ENCODE measurements at places on chromosomes 16 and 17.

DNA sequence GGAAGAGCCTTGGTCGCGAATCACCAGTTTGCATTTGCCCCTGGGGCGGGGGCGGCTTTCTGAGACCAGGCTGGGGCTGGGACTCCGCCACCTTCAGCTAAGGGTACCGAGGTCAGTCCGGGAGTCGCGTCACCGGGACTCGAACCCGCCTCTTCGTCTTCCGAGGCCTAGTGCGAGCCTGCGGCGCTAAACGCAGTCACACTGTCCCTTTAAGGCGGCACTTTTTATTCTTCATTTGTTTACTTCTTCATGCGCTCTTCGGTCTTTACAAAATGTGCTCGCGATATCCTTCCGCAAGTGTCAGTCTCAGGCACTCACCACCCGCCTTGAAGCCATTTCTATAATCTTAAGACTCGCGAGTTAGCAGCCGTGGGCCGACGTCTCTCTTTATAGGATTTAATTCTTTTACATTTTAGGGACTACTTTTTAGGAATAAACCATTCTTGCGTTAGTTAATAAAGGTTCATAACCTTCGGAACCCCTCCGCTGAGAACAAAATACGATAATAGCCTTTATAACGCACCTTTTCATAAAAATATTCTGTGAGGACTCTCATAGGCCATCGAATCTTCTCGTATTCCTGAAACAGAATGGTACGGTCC lies 593 bp upstream of the HEXIM1 start:
- peak; percentile 90 for DNase-seq

DNA sequence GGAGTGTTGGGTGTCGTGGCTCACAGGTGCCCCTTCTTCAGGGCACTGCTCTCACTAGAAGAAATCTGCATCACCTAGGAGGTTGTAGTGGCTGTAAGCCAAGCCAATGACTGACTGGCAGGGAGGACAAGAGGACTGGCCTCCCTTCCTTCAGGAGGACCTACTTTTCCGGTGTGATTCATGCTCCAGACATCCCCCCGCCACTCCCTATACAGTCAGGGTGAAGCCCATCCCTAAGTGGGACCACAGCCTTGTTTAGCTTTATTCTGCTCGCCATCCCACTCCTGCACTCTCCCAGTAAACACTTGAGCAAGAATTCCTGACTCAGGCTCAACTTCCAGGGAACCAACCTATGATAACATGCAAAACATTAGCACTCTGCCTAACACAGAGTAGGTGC lies 67.0 kb downstream of the PLCG2 start:
- DNase-seq, result no peak

DNA sequence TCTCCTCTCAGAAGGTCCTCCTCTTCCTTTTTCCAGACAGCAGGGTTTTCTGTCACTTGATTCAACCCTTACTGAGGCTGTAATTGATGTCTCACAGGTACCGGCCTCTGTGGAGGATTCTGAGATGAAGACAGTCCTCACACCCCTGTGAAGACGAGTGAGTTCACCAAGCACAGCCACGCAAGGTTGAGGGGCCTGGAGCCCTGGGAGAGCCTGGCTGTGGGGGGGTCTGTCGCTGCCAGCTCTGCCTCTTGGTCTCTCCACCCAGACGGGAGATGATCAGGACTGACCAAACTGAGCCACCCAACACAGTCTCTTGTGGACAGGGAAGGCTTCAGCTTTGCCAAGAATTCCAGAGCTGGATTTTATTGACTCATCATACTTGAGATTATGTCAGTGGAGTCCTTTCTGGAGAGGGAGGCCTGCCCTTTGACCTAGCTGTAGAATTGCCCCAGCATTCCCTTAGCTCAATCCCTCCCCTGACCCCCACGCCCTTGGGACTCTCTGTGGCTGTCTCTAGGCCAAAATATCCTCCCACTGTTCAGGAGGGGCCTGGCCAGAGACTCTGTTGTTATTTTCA lies 51.1 kb upstream of the CRHR1 start:
- no peak for DNase-seq

DNA sequence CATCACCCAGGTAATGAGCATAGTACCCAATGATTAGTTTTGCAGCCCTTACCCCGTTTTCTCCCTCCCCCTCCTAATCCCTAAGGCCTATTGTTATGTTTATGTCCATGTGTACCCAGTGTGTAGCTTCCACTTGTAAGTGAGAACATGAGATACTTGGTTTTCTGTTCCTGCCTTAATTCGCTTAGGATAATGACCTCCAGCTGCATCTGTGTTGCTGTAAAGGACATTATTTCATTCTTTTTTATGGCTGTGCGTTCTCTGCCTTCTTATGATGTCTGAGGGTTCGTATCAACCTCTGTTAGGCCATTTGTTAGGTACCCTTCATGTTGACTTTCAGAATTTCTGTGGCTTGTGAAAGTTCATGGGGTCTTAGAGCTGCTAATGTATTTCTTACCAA lies 31.0 kb downstream of the CTCF start:
- no peak for DNase-seq

GRCh38 chr16:87252269-87252970 lies 64.8 kb downstream of the C16orf95 start:
- no peak for DNase-seq

DNA sequence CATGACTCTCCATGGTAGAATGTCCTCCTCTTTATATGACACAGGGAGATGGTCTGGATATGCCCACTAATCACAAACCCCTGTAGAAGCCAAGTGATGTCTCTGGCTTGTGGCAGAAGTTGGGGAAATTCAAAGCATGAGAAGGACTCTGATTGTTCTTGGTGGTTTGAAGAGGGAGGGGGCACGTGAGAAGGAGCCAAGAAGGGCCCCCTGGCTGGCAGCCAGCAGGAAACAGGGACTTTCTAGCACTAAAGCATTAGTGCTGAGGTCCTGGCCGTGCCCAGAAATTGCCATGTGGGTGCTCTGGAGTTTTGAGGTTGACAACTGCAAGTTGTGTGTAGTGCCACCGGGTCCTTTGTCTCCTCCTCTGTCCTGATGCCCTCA lies 199.9 kb downstream of the LGALS9B start:
- no peak for DNase-seq

GRCh38 chr17:65856865-65857264 lies 295.4 kb upstream of the AXIN2 start:
- no peak for DNase-seq

- no peak for DNase-seq
Measured at GRCh38 chr17:73647772-73648542, 3.7 kb upstream of the SDK2 start.

GRCh38 chr16:87212026-87212425 lies 105.2 kb downstream of the C16orf95 start:
- DNase-seq, result no peak

- no peak for DNase-seq
Measured at GRCh38 chr16:73781297-73781696, 515.3 kb upstream of the PSMD7 start.

DNA sequence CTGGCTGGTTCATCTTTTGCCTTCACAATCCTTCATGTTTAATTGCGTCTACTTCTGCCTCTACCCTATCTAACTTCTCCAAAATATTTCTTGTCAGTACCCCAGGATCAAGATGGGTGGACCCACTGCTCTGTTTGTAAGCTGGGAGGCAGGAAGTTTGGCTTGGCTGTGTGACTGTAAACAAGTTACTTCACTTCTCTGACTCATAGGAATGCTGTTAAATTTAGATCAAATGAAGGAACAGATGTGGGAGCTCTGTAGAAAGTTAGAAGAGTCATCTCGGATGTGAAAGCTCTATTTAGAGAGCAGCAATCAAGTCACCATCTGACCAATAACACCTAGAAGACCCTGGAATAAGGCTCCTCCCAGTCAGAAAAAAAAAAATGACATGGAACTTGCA lies 55.2 kb upstream of the MRTFB start:
- DNase-seq, result no peak

- no peak for DNase-seq
Measured at GRCh38 chr16:27818246-27818645, 245.3 kb downstream of the GSG1L start.

DNA sequence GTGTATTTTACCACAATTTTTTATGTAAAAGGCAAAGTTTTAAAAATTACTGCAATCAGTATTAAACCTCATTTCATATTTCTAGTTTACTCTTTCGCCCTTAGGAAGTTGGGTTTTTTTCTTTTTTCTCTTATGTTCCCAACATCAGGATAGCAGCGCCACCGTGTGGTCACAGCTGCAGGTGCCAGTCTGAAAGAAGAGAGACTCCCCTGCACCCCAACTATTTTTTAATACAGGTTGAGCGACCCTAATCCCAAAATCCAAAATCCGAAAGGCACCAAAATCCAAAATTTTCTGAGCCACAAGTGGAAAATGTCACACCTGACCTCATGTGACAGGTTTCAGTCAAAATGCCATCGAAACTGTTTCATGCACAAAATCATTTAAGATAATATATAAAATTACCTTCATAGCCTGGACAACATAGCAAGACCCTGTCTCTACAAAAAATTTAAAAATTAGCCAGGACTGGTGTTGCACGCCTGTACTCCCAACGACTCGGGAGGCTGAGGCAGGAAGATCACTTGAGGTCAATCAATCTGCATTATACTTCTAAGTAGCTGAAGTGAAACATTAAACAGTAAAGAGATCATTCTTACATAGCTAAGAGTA lies 21.8 kb upstream of the ASGR2 start:
- DNase-seq, result peak; percentile 0

DNA sequence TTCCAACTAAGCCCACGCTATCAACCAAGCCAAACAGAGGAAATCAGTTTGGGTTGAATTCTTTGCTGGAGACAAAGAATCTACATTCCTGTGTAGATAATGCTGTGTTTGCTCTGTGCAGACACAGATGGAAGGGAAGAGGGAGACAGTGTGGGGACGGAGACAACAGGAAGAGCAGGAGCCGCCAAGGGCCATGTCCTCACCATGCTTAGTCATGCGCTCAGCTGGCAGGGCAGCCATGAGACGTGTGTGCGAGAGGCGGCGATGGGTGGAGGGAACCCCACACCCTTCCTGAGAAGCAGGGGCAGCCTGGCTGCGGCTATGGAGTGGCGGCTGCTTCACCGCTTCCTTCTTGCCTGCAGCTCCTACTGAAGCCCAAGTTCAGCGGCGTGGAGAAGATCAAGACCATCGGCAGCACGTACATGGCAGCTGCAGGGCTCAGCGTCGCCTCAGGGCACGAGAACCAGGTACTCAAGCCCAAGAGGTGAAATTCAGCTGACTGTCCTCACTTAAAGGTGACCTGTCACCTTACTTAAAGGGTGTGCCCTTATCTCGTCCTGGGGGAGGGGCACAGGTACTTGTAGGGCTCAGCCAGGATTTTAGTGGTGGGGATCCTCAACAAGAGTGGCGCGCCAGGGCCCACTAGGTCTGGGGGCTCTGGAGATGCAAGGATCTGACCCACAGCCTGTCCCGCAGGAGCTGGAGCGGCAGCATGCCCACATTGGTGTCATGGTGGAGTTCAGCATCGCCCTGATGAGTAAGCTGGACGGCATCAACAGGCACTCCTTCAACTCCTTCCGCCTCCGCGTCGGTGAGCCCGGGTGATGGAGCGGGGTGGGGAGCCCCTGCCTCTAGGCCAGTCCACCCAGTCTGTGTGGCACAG lies 47.5 kb downstream of the ADCY7 start:
- no peak for DNase-seq

DNA sequence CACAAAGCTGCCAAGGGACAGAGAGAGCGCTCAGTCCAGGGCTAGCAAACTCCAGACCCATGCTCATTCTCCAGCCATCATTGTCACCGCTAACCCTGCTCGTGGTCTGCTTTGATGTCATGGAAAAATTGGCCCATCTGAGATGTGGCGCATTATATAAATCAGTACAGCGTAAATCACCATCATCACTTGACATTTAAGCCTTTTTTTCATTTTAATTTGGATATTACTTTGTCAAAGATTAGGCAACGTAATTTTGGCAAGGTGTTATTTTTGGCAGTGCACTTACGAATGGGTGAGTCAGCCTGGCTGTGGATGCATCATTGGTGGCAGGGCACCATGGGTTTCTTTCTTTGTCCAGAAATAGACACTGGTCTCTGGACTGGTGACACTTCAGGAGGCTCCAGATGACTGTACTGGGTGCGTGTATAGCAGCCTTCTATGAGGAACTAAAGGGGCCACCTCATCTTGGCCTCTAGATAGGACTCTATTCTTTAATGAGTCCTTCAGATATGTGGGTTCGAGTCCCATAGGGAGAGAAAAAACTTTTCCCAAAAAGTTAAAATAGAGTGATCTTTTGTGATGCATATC lies 166.3 kb downstream of the MSI2 start:
- no peak for DNase-seq

- no peak for DNase-seq
Measured at GRCh38 chr16:719815-720446, 1.0 kb upstream of the ANTKMT start.

DNA sequence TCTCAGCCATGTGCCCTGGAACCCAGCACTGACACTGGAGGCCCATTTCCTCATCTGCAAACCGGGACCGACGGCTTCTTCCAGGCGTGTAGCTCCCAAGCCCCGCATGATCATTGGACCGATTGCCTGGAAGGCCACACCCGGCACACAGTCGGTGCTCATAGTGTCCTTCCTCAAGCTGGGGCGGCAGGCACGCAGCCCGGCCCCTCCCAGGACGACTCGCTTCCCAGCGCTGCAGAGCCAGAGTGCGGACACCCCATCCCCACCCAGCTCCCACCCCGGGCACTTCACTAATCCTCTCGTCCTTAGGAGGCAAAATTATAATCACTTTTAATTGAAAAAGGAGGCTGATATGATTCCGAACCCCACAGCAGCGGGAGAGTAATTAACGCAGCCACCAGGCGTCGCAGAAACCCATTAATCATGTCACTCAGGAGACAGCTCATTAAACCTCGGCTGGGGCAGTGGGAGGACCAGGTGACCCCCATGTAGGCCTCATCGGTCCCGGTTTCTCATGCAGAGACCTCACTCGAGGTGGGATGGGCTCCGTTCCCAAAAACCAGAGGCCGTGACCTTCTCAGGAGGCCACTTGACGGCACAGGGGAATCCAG lies 33.1 kb downstream of the ZNF469 start:
- DNase-seq, result peak; percentile 2

DNA sequence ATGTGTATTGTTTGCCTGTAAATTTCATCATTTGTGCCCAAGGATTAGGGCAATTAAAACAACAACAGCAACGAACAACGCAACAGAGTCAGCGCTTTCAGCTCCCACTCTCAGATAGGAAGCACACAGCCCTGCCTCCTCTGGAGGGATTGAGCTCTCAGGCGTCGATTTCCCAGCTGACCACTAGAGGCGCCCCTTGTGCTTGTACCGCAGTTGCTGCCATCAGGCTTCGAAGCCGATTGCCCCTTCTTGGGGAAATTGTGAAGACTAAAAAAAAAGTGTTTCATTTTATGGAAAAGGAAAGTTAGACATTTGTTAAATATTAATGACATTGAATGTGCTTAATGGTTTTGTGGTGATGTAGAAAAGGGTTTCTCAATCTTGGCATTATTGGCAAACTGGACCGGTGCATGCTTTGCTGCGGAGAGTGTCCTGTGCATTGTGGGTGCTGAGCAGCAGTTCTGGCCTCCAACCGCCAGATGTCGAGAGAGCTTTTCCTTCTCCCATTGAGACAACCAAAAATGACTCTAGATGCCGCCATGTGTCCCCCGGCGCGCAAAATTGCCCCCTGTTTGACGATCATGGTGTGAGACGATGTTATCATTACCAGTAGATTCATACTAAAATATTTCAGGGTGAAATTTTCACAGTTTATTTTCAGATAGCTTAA lies 650.4 kb upstream of the RBFOX1 start:
- DNase-seq, result no peak

All from NCI-H1417 treated with DMSO at 0.1 percent for 48 hours (cell line).